ENCODE measurements at places on chromosomes 1 and 21.

- DNase-seq, result no peak
These were observed 79.9 kb downstream of the LAMC1 start for GRCh38 chr1:183103147-183103546.

GRCh38 chr1:171742577-171742922 is 685 bp upstream of the VAMP4 start:
- no peak for DNase-seq

GRCh38 chr1:220966041-220966440 is 86.8 kb downstream of the HLX start:
- DNase-seq, result peak; percentile 29

DNA sequence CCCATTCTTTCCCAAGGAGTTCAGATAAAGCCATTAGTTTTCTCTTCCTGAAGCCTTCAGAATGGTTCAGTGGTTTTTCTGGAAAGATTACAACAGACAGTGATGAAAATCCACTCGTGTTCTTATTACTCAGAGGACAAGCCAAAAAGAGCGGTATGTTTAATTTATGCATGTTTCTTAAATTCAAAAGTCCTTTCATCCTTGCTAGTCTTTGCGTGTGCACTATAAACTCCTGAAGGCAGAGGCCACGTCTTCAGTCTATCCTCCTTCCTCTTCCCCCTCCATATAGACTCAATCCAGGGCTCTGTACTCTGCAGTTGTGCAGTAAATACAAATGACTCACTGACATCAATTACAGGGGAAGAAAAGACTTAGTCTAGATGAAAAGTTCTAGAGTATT is 409.2 kb upstream of the PLXNA2 start:
- no peak for DNase-seq

GRCh38 chr1:201316556-201316955 is 33.2 kb downstream of the PKP1 start:
- no peak for DNase-seq

- DNase-seq, result no peak
These were observed 2.1 kb downstream of the S100A16 start for GRCh38 chr1:153610811-153611301.

GRCh38 chr1:26922431-26922729 is 837 bp downstream of the NUDC start:
- DNase-seq, result peak; percentile 30

GRCh38 chr1:83794384-83794783 is 204.5 kb downstream of the TTLL7 start:
- DNase-seq, result no peak

GRCh38 chr1:79708646-79709265 is 702.2 kb upstream of the ADGRL4 start:
- DNase-seq, result no peak

DNA sequence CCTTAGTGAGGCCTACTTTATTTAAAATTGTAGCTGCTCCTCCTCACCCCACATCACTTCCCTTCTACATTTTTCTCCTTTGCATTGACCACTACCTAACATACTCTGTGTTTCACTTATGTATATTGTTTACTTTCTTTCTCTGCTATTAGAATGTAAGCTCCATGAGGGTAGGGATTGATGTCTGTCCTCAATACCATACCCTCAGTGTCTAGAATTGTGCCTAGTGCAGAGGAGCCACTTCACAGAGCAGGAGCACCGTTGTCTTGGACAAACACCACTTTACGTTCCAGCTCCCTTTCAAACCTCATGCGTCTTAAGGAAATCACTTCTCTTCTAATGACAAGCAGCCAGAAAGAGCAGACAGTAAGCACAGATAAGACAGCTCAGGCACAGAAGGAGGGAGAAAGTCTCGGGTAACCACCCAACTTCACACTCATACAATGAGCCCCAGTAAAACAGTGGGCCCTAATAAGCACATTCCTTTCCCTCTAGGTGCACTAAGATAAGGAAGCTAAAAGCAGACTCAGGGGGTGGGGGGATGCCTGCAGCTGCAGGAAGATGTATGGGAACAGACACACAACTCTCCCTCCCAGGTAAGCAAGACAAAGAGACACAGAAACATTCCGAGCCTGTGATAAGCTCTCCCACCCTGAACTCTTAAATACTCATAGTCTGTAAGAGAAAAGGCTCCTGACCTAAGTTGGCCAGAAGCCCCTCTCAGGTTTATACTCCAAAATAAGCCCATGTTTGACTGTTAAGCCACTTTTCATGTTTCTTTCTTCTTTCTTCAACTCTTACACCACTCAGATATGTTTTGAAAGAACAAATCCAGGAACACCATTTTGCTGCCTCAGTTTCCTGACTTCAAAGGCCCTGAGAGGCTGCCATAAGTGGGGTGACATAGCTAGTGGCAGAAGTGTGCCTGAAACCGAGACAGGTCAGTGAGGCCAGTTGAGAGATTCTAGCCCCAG is 7.1 kb upstream of the PLEKHM2 start:
- DNase-seq, result peak; percentile 30
